ENCODE measurements at places on chromosomes 1 and 21.

- DNase-seq = no peak
These were observed 33.6 kb downstream of the RGS21 start for GRCh38 chr1:192350356-192350755.

- DNase-seq = no peak
These were observed 30.8 kb upstream of the TSNAX start for GRCh38 chr1:231497629-231498152.

DNA sequence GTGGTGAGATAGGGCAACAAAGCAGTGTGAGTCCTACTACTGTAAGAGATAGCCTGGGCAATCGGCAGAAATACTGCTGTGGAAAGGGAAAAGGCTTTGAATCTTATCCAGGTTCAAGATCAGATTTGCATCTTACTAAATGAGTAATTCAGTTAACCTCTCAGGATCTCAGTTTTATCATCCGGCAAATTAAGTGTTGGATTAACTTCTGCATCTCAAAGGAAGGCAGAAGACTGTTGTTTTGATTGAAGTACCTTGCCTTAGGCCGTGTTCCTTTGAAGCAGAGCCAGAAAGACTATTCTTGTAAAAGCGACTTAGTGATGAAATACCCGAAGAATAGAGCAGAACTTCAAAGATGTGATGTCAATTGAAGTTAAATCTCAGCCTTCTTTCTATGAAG lies 612.9 kb upstream of the USP24 start:
- DNase-seq = no peak

GRCh38 chr1:76176000-76176399 lies 101.5 kb downstream of the ST6GALNAC3 start:
- DNase-seq = no peak

DNA sequence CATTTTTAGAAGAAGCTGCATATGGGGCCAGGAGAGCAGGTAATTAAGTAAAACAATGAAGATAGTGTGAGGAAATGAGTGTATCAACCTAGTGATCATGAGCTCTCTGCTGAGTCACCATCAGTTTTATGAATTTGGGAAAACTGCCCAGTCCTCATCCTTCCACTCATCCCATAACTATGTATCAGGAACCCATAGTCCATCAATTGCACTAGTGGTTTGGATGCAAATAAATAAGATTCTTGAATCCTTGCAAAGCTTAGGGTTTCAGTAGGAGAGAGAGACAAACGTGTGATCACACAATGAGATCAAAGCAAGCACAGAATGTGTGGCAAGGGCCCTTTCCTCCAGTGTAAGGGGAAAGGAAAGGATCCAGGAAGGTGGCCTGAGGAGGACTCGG lies 145.6 kb downstream of the ZZZ3 start:
- DNase-seq = no peak

GRCh38 chr1:47821760-47822159 lies 175.4 kb downstream of the TRABD2B start:
- DNase-seq = no peak

All from CD8-positive, alpha-beta memory T cell (primary cell).